NCI-H526 (cell line): ENCODE measurements at places on chromosomes 1 and 21.

DNA sequence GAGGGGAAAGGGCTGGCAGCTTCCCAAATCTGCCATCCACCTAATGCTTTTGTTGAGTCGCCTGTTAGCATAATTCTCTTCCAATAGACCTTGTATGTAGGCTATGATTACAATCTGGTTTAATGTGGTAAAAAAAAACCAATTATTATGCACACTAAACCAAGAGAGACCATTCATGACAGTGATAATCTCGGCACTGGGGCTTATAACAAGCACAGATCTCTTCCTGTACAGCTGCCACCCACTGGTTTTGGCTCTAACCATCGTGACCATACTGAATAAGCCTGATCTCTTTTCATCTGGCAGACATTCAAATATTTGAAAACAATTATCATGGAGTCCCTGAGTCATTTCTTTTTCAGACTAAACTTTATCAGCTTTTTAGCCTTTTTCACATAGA, 12.0 kb upstream of the SYT14 start:
- DNase-seq = no peak

DNA sequence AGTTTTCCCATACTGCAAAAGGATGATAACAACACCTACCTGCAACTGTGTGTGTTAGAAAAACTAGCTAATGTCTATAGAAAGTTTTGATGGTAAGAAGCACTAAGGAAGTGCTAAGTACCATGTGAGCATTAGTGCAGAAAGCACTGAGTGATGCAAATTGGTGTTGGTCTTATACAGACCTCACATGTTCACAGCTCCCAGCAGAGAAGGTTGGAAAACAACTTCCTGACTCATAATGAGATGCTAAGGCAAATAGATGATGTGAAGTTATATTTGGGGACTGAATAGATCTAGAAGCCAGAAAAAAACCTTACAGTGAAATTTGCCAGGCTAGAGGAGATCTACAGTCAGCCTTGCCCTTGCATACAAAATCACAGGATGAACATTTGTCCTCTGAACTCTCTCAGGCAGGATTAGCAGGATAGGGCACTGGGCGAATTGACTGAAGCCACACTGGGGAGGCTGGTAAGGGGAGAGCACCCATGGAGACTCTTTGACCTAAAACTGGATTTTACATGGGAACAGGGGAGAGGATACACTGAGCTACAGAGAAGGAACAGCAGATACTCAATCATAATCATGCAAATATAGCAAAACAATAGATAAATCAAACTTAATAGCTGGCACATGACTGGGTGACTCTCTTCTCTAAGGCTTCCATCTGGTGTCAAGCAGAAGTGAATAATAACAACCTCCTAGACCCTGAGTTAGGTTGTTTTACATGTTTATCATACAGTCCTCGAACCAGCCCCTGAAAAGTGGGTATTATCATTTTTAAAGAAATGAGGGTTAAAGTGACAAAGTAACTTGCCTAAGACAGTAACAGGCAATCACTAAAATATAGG, 61.3 kb downstream of the ASTN1 start:
- peak; percentile 19 for DNase-seq

DNA sequence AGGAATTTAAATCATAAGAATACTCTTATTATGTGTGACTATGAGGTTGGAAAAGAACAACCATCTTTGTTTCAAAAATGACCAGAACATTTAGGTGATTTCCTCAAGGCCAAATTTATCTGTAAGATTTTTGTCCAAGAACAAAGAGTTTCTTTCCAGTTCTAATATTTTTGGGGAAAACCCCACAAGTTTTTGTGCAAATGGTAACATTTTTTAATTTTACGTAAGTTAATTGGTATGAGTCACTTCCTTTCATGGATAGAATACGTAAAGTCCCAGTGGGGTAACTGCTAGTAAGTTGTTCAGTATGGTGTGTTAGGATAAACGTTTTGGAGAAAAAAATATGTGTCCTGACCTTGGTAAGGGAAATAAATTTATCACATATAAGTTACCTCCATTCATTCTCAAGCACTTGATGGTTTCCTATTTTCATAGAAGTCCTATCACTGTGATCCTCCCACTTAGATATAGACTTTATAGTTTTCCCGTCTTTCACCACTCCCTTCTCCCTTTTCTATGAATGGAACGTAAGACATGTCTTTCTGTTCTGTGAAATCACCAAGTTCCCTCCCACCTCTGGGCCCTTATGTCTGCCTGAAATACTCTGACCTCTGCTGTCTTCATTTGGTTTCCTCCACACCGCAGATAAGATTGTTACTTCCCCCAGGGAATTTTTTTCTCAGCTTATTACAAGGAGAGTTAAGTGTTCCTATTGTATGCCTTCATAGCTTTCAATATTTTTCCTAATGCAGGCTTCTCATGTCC, 34.9 kb upstream of the TSNAX start:
- no peak for DNase-seq

DNA sequence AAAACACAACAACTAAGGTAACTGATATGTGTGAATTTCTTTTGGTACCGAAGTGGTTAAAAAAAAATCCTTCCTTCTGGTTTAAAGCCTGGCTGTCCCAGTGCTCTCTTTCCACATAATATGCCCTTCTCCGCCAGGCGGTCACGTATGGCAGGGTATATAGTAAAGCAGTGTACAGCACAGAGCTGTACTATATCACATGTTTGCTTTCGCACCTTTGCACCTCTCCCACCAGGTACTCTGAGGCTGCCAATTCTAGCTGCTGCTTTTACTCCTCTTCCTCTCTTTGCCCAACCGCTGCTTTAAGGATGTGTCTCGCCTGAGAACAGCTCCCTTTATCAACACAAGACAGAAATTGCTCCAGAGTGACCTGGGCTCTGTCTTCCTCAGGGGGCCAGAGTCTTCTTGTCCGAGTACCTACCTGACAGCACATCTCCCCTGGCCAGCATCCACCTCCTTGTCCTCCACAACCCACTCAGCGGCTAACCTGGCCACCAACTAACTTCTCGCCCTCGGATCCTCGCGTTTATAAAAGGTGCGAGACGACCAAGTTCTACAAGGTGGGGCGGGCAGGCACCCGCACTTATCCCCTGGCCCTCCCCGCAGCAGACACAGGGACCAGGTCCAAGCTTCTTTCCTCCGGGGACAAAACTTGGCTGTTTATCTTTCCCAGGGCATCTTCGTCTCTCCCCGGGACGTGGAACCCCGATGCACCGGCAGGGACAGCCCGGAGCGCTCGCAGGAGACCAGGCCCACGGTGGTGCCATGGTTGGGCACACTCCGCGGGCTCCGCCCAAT, 1.6 kb downstream of the COLGALT2 start:
- peak; percentile 50 for DNase-seq

- DNase-seq = no peak
Observed at GRCh38 chr1:159895836-159896545, 4.0 kb downstream of the CFAP45 start.

- DNase-seq = no peak
Observed at GRCh38 chr1:29397981-29398380, 161.7 kb downstream of the PTPRU start.

GRCh38 chr1:33741749-33742148, 122.1 kb upstream of the HMGB4 start:
- DNase-seq = no peak

DNA sequence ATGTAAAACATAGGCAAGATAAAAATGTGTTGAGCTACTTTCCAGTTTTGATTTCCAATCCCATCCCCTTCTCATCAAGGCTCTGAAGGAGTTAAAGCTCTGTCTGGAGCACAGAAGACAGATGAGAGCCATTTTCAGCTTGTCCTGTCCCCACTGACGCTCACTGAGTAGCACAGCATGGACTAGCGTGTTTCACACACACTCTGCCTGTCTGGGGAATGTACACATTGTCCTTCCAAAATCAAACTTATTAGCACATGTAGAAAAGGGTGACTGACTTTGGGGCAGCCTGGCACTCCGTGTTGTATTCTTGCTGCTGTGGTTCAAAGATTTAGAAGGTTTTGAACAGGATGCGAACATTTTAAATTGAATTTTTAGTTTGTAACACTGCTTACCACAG, 139.2 kb downstream of the NEK7 start:
- no peak for DNase-seq

GRCh38 chr1:176545034-176545639, 82.2 kb downstream of the PAPPA2 start:
- DNase-seq = no peak

- DNase-seq = peak; percentile 100
Observed at GRCh38 chr1:6784560-6785317, 515 bp upstream of the CAMTA1 start.

DNA sequence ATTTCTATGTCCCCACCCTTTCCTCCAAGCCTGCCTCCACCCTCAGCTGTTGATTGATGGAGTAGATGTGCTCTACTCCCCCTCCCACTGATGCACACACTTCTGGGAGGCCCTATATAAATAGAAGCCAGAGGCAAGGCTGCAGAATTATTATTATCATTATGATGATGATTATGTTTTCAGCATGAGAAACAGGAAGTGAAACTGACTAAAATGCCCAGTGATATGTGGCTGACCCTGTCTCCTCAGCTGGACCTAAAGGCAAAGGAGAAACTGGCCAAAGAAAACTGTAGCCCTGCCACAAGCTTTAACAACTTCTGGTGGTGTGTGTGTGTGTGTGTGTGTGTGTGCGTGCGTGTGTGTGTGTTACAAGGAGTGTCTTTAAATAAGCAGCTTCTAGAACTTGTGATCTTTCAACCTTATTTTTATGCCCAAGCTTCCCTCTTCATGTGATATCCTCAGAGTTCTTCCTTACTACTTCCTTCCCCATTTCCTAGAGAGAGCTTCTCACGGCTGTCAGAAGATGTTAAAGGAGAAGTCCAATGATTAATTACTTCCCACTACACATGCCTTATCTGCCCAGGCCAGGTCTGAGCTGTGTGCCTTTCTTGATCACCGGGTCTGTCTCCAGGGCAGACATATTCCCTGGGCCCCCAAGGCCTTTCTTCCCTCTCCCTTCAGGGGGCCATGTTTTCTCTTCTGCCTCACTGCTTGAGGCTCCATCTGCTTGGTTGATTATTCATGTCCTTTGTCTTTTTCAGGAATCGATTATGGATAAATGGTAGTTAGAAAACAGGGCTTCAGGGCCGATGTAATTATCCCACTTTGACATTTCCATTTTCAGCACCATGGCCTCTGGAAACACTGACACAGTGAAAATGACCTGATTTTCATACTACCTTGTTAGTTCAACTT, 11.6 kb upstream of the MAPKAPK2 start:
- DNase-seq = no peak

GRCh38 chr1:202034683-202035462, 24.5 kb downstream of the ELF3 start:
- peak; percentile 76 for DNase-seq

GRCh38 chr1:206805357-206805756, 33.1 kb upstream of the IL10 start:
- DNase-seq = no peak

DNA sequence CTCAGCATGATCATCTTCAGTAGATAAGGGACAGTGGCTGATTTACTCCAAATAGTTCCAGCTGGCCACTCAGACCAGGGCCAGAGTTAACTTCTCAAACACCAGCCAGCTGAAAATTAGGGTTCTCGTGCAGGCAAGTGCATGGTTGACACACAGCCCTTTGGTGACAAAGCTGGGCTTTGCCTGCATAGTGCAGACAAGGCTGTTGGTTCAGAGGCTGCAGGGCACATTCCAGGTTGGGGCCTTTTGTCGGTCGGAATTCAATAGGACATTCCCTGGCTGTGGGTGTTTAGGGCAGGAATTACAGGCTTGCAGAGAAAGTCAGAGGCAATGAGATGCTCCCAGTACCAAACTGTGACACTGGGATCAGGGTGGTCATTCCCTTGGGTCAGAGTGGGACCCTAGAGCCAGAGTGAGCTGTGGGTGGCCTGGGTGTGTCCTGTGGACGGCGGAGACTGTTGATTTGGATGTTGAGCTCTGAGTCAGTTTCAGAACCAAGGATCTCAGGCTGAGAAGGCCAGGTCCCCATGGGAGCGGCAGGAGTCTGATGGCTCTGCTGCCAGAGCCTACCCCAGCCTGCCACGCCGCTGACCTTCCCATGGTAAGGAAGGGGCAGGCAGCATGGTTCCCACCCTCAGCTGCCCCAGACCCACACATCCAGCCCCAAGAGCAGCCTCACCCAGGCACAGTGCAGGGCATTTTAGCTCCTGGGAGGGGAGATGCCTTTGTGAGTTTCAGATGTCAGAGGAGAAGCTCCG, 56.2 kb downstream of the STUM start:
- no peak for DNase-seq

GRCh38 chr1:222644636-222644980, 26.7 kb downstream of the MIA3 start:
- DNase-seq = no peak

DNA sequence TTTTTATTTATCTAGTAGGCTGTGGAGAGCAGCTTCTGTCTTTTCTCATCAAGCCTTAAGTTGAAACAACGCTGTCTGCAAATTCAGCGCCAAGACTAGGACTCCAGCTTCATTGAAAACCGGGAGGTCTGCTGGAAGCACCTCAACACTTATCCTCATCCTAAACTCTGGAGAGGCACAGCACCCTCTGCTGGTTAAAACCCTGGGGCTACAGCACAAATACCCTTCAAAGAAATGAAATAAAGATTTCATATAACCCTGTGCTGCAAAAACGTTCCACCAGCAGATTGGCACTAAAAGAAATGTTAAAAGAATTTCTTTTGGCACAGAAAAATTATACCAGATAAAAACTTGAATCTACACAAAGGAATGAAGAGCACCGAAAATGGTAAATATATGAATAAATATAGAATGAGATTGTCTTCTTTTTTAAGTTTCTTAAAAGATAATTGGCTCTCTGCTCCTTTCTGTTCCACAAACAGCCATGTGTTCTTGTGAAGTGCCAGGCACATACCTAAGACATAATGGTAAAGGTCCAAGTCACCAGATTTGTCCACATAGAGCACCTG, 227.7 kb upstream of the SAMSN1 start:
- DNase-seq = peak; percentile 65

- no peak for DNase-seq
Observed at GRCh38 chr1:179598631-179599030, 7.0 kb downstream of the TDRD5 start.

DNA sequence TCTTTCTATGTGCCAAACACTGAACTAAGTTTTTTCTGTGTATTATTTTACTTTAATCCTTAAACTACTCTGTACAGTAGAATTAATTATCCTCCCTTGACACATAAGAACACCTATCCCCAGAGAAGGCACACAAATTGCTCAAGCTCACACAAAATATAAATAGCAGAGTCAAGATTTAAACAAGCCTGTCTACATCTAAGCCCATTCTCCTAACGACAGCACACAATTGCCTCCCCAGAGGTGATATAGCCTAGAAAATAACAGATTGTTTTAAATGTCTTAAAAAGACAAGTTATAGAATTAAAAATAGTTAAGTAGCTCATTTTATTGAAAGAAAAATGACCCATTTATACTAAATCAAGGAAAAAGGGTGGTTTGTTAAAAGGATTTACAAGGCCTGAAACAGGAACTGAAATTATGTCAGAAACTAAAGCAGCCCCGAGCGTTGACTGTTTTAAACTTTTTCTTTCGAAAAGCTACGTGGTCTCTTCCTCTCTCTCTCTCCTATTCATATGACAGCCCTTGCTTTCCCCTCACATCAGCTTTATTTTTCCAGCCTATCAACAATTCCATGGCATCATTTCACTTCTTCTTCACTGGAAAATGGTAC, 30.5 kb downstream of the TNFSF18 start:
- DNase-seq = no peak
